Fibroblast of skin of right quadriceps (primary cell): ENCODE measurements at places on chromosomes 6 and 20.

DNA sequence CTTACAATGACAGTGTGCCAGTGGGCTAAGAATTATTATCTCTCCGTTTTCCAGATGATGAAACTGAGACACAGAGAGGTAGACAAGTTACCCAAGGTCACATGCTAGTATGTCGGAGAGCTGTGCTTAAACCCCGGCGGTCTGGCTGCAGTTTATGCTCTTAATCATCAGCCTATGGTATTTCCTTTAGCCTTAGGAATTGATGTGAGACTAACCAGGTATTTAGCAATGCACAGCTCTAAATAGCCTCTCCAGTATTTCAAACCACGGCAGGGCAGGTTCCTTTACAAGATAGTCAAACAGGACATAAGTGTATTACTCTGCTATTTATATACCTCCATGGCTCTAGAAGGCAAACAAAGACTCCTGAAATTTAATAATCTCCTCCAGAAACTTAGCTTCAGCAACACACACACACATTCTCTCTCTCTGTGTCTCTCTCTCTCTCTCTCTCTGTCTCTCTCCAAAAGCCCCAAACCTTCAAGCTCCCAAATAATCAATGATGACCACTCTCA, 142.0 kb upstream of the ZNF217 start:
- peak; percentile 97 for DNase-seq

GRCh38 chr20:36298061-36298460, 8.1 kb upstream of the DLGAP4 start:
- no peak for DNase-seq

DNA sequence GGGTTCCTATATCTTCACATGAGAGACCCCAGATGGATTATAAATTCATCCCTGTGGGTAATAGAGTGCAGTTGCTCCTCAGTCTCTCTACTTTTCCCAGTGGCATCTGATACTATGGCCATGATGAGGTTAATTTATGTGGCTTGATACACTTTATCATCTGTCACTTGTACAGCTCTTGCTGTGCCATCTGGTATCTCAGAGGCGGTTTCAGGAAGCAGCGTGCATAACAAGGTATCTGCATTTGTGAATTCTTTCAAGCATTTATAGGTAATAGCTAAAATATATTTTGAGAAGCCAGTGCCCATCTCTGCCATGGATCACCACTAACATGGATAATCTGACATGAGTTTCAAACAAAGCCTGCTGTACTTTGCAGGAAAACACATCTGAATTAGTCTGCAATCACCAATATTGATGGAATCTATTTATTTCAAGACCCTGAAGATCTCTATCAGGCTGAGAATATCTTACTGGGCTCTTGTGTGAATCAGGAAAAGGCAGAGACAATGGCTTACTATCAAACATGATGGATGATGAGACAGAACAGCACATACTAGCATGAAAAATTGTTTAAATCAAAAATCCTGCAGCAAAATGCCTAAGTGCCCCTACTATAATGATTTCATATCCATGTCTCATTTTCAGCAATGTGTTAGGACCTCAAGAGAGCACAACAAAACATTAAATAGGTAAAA, 548.7 kb upstream of the MAP3K7 start:
- no peak for DNase-seq

GRCh38 chr6:114592506-114592905, 249.7 kb upstream of the HS3ST5 start:
- no peak for DNase-seq

GRCh38 chr20:58393299-58393698, 4.3 kb downstream of the VAPB start:
- peak; percentile 64 for DNase-seq

GRCh38 chr20:22507240-22507961, 77.0 kb downstream of the FOXA2 start:
- DNase-seq: no peak

DNA sequence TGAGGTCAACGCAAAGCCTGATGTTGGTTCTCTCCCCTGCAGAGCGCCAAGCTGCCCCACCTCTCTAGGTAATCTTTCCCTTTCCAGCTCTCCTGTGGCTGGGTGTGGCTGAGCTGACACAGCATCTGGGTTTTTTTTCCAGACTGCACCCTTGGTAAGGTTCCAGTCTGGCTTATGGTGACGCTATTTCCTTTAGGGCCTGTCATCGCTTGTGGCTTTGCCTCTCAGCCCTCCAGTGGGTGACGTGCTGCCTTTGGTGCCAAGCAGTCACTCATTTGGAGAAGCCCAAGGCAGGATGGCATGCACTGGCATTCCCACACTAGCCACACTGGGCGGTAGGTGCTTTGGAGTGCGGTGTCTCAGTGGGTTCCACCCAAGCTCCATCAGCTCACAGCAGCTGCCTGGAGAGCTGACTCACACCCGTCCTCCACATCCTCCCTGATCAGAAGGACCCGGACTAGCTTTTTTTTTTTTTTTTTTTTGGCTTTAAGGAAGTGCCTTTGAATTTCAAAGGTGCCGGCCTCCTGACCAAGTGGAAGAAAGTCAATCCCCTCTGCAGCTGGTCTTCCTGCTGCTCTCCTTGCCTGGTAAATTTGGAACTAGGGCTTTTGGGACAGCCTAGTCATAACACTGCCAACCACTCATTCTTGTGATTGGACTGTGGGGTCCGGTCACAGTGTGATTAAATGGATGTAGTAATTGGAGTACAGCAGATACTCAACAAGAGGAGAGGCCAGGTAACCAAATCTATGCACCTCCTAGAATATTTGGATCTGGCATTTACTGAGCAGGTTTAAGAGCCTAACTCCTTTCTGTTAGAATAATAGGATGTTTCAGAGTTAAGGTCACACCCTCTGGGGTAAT, 153.6 kb downstream of the CD83 start:
- DNase-seq: peak; percentile 59

DNA sequence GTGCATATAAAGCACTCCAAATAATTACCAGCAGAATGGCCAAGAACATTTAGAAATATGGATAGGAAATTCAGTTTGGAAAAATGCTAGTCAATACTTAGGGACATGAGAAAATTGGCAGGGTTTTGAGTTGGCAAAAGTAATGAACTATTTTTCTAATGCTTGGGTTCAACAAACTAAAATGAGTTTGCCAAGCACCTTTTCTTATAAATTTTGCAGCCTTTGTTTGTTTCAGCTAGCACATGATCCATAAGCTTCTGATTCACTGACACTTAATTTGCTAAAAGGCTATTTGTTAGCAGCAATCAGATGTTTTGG, 324.8 kb downstream of the QKI start:
- no peak for DNase-seq

DNA sequence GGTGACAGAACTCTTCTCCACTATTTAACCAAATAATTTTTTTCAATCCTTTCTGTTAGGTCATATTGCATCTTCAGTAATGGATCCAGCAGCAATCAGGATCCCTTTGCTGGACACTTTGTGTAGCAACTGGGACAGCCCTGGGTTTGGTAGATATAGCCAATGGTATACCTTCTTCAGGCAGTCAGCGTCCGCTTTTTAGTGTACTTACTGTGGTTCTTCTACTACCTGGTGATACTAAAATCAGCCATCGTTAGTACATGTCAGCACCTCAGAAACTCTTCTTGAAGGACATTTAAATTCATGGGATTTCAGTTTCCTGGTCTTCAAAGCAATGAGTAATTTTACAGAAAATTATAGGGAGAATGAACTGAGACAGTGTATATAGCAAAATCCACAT, 93.5 kb downstream of the ADGRG6 start:
- no peak for DNase-seq
